Urothelium cell line (cell line): ENCODE measurements at places on chromosomes 1 and 21.

DNA sequence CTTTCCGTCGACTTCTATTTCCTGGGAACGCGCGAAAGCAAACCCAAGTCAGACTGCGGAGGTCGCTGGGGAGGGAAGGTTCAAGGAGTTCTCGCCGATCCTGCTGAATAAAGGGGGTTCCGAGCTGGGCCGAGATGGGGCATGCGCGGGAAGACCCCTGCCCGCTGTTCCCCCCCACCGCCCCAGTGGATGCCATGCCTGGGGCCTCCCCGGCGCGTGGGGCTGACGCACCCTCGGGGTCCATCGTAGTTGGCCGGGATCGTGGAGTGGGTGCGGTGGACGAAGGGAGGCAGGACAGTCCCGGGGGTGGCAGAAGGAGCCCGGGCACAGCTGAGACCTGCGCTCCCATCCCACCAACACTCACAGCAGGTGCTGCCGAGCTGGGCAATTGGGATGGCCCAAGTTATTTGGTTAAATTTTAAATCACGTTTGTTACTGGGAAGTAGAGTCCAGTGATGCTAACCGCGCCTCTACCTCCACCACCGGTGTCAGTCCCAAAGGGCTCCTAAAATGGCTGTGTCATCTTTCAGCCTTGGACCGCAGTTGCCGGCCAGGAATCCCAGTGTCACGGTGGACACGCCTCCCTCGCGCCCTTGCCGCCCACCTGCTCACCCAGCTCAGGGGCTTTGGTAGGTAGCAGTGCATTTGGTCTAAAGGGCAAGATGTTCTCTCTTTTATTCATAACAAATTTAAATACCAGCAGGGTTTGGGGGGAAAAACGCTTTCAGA is 801 bp downstream of the MX1 start:
- no peak for DNase-seq

DNA sequence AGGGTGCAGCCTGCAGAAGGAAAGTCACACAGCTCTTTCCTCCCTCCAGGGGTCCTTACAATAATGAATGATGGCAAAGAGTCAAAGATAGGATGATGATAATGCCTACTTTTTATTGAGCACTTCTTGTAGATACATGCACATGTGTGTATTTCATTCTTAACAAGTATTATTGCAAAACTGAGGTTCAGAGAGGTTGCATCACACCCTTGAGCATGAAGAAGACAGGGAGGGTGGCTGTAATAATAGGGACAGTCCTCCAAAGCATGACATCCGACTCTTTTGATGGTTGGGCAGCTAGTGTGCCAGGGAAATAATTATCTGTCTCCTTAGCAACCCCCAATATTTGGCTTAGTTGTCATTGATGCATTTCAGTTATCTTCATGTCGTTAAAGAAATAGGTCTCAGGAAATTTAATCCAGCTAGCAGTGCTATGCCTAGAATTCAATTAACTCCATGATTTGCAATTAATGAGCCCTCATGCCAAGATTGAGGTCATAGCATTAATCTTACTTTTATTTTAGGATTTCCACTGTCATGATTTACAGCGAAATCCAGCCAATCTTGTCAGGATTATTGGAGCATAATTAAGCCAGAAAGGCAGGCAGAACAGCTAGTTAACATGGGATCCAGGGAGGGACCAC is 35.0 kb downstream of the DNAJC6 start:
- no peak for DNase-seq

DNA sequence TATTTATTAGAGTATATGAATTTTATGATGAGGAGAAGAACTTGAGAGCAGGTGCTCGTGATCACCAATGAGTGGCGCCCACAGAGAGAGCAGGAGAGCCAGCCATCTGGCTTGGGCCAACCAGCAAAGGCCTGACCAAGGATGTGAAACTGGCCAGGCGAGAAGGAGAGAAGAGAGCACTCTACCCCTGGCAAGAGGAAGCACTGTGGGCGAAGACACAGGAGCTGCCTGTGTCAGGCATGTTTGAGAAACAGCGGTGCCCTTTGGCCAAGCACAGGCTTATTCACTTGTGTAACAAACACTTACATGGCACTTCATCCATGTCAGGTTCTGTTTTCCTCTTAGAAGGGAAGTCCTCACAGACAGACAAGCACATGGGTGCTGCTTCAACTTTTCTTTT is 4.2 kb upstream of the SIPA1L2 start:
- DNase-seq = no peak

DNA sequence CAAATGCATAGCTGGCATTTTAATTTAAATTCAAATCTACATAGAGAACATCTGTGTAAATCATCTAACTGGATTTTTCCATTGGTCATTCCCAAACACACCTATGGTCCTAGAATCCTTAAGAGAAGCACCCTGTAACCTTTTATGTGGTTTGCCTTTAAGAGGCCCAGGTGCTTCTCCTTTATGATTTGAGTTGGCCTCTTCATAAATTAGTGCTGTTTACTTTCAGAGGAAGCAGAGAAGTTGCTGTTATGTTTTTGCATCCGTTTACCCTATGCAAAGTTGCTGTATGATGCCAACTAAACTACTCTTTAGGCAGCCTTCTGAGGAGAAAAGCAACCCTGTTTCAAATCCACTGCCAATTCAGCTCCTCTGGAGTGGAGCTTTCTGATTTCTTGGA is 193.8 kb downstream of the HS2ST1 start:
- DNase-seq = no peak

GRCh38 chr1:183443011-183443410 is 24.8 kb upstream of the NMNAT2 start:
- DNase-seq = no peak

DNA sequence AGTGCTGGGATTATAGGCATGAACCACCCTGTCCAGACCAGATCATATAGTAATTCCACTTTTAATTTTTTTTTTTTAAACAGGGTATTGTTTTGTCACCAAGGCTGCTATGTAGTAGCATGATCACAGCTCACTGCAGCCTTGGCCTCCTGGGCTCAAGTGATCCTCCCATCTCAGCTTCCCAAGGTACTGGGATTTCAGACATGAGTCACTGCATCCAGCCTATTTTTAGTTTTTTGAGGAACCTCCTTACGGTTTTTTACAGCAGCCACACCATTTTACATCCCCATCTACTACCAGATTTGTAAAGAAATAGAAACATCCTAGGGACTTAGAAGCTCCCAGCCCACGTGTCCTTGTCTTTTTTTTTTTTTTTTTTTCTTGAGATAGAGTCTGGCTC is 24.0 kb downstream of the L1TD1 start:
- DNase-seq = no peak

GRCh38 chr1:2466958-2467554 is 9.0 kb upstream of the PLCH2 start:
- peak; percentile 48 for DNase-seq

- no peak for DNase-seq
These were observed 6.8 kb downstream of the HAO2 start for GRCh38 chr1:119375366-119375765.

GRCh38 chr1:97603776-97604175 is 317.1 kb downstream of the DPYD start:
- no peak for DNase-seq

DNA sequence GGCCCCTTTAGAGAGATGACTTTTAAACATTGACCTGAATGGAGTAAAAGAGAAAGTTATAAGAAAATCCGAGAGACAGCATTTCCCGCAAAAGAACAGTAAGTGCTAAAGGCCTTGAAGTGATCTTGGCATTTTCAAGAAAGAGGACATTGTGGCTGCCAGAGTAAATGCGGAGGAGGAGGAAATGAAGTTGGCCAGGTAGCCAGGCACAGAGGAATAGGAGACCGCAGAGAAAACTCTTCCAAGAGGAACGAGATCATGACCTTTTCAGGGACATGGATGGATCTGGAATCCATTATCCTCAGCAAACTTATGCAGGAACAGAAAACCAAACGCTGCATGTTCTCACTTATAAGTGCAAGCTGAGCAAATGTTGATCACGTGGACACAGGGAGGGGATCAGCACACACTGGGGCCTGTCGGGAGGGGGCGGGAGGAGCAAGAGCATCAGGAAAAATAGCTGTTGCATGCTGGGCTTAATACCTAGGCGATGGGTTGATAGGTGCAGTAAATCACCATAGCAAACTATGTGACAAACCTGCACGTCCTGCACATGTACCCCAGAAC is 49.7 kb downstream of the EEIG2 start:
- DNase-seq = no peak

DNA sequence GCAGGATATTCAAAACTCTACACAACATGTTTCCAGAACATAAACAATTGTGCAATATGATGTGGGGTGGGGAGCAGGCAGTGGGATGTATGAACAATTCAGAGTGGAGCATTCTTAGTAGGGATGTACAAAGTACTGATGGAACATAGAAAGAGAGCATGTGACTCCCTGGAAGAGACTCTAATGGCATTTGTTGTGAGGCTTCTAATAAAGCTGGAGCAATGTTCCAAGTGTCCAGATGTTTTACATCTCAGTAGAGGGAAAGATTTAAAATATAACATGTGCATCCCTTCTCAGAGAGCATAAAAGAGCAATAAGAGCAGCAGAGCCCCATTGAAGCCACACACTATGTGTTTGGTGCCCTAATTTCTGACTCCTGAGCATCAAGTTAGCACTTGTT is 116.5 kb downstream of the BRINP2 start:
- no peak for DNase-seq

GRCh38 chr1:217568200-217568599 is 62.7 kb downstream of the GPATCH2 start:
- DNase-seq = no peak

DNA sequence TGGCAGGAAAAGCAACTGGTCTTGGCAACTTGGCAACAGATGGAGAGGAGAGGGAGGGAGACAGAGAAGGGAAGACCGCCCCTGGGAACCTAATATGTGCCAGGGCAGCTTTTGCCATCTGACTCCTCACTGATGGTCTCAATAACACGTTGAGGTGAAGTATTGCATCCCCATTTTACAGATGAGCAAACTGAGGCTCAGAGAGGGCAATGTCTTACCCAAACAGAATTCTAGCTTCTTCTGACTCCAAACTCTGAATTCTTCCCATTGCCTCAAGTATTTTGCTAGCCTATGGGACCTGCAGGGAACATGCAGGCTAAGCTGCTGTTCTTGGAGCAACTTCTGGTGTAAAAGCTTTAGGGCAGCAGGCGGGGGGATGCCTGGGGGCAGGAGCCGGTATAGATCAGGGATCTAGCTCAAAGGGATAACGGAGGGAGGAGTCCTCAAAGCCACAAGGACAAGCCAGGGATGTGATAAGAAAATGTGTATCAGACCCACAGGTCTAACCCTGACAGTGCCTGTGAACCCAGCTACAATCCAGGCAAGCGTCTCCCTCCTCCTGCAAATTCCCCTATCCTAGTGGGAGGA is 7.2 kb upstream of the GUCA2A start:
- no peak for DNase-seq

GRCh38 chr1:15388201-15388880 is 21.3 kb upstream of the EFHD2 start:
- no peak for DNase-seq

DNA sequence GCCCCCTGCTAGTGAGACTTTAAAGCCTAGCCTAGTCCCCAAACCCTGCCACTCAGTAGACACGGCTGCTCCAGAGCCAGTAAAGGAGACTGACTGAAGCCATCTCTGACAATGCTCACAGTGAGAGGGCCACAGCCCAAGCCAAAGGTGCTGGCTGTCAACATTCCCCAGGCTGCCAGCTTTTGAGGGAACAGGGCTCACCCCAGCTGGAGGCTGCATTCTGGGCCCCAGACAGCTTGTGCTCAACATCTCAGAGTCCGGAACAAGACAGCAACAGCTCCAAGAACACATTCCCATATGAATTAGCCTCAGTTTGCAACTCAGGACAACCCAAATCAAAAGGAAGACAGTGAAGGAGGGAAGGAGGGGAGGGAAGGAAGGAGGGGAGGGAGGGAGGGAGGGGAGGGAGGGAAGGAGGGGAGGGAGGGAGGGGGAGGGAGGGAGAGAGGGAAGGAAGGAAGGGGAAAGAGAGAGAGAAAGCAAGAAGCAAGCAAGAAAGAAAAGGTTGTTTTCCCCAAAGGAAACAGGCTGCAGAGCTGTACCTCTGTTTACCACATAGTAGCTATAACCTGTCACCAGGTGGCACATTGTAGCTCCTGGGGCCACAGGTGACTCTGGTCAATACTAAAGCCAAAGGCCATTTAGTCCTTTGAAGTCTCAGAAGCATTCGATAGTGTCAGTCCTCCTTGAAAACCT is 5.4 kb downstream of the ARTN start:
- DNase-seq = no peak

- no peak for DNase-seq
These were observed 338.6 kb downstream of the PAPPA2 start for GRCh38 chr1:176801514-176802020.

DNA sequence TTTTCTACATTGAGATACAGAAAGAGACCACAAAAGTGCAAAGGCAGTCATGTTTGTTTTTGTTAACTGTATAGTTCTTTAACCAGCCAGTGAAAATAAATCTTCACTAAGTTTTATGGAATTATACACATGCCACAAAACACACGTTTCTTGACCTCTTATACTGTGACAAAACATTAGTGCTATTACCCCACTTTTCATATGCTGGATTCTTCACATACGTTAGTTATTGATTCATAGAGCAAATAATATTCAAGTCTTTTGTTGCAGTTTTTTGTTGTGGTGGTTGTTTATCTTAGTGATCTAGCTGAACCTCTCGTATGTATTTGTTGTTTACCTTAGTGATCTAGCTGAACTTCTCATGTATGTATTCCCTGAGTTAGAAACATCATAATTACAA is 28.0 kb downstream of the LYPLAL1 start:
- DNase-seq = no peak

- DNase-seq = no peak
These were observed 161.0 kb downstream of the KCNK2 start for GRCh38 chr1:215243345-215244054.

- no peak for DNase-seq
These were observed 151.0 kb upstream of the RAB4A start for GRCh38 chr1:229119876-229120275.

DNA sequence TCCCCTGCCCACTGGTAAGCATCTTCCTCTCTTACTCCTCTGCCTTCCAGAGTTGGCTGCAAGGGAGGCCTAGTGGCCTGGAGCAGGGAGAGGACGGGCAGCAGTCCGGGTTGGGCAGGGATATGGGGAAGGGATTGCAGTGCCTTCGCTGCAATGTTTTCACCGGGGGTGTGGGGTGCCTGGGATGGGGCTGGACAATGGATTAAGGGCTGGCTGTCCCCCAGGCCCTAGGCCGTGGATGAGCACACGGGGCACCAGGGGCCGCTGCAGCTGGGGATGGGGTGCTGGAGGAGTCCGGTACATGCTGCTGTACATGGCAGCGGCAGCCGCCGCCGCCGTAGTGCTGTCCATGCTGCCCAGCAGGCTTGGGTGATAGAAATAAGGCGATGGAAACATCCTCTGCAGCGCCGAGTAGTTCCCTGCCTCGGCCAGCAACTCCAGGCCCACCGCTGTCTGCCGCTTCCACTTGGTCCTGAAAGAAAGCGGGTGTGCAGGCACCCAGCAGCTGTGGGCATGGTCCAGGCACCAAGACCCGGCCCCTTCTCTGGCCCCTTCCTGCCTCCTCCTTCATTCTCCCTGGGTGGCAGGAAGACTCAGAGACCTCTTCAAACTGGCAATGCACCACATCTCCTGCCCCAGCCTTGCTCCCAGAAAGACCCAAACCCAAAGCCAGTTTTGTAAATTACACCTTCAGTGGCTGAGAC is 4.8 kb downstream of the BARHL2 start:
- no peak for DNase-seq

GRCh38 chr1:164256456-164256855 is 302.5 kb upstream of the PBX1 start:
- DNase-seq = no peak
